ENCODE measurements at places on chromosomes 5 and 9.

DNA sequence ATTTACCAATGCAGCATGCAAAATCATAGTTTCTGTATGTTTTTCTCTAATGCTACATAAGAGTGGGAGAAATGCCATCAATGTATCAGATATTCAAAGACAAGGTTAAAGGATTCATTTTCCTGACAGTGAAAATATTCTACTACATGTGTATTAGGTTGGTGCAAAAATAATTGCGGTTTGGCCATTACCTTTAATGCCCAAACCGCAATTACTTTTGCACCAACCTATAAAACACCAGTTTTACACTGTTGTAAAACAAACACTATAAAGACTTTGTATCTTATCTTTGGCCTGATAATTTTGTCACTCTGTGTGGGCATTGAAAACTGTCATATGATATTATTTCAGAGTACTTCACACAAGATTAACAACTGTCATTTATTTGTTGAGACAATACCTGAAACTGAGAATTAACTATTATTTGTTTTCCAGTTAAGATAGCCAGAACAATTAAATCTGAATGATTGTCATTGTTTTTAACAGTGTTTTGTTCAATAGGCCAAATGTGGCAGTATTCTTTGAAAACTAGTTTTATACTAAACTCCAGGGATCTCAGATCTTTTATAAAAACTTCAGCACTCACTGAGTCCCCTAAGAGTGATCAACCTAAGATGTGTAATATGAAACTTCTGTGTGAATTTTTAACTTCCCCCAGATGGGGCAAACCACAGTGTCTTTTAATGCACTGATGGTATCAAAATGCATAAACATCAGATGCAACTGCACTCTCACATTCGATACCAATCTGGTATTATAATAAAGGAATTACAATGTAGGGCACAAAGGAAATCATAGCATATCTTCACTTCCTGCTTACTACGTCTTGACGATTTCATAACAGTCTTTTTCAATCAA lies 53.8 kb upstream of the FBN2 start:
- DNase-seq = no peak

DNA sequence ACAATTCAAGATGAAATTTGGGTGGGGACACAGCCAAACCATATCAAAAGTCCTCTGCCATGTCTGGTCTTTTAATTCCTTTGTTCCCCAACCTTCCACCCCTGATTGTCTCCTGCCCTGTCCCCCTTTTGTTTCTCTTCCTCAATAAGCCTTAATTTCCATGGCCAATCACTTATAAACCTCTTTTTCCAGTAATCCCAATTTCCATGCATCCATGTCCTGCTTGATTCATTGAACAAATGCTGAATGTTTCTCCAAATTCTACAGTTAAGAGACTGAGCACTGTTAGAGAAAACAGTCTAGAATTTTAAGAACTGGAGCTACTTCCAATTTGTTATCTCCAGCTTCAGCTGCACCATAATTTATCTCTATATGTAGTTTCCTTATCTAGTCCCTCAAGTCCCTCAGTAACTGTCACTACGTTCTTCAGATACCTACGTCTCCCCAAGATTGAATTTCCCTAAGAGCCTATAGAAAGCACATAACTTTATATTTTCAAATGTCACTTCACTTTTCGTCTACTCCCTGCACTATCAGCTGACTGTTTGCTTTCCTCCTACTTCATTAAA lies 34.2 kb downstream of the TARS1 start:
- DNase-seq = no peak

- DNase-seq = no peak
Observed at GRCh38 chr5:116686438-116686837, 111.8 kb upstream of the SEMA6A start.

DNA sequence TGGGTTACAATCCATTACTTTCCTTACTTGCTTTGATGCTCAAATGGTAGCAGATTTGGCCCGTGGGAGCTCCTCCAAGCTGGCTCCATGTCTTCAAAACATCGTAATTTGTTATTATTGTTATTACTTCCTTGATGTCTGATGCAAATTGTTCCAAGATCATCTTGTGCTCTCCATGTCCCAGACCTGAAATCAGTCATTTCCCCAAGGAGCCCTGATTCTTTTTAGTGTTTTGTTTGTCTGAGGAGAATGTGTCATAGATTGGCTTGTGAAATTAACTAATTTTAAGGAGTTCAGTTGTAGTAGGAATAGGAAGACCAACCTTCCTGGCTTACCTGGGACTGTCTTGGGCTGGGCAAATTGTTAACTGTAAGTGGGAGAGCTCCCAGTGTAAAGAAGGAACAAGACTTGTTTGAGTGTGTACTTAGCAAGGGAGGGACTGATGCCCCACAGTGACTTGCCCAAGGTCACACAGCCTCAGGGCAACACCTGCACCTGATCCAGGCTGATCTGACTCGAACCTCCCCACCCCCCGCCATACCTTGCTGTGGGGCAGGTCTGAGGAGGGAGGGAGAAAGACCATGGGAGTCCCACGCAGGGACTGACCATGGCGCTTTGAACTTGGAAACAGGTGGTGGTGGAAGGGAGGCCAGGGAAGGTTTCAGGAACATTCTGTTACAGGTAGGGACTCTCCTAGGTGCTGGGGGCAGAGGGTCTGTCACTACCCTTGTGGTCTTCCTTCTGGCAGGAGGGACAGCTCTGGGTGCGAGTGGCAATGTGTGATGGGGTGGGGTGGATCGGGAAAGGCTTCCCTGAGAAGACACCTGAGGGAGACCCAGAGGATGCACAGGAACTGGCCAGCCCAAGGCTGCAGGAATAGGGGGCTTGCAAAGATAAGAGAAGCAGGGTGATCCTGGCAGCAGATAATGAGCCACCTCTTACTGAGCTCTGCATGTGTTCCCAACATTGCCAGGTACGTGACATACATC lies 2.7 kb upstream of the BICD2 start:
- DNase-seq = no peak

DNA sequence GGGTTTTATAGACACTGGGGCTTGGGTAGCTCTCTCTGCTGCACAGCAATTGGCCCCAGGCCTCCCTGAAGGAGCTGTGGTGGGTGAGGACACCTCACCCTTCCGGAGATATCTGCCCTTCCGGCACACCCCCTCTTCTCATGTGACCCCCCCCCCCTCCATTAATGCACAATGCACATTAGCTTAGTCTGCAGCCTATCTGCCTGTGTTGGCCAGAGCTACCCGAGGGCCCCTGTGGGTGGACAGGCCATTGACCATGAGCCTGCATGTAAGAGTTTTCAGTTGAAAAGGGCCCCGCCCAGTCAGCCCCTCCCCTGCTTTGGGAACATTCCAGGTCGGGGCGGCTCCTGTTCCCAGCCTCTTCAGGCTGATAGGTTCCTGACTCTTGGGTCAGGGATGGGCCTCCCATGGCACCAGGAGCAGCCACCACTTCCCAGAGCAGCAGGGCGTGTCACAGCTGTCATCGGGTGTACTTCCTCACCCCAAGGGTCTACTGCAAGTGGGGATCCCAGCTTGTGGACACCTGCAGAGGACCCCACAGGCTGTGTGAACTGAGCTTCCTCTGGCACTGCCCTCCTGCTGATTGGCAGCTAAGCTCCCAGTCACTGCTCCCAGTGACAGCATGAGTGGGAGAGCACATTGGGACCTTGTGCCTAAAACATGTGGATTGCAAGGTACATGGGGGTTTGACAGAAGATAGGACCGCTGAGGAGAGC lies 17.8 kb downstream of the PHF2 start:
- DNase-seq = no peak

DNA sequence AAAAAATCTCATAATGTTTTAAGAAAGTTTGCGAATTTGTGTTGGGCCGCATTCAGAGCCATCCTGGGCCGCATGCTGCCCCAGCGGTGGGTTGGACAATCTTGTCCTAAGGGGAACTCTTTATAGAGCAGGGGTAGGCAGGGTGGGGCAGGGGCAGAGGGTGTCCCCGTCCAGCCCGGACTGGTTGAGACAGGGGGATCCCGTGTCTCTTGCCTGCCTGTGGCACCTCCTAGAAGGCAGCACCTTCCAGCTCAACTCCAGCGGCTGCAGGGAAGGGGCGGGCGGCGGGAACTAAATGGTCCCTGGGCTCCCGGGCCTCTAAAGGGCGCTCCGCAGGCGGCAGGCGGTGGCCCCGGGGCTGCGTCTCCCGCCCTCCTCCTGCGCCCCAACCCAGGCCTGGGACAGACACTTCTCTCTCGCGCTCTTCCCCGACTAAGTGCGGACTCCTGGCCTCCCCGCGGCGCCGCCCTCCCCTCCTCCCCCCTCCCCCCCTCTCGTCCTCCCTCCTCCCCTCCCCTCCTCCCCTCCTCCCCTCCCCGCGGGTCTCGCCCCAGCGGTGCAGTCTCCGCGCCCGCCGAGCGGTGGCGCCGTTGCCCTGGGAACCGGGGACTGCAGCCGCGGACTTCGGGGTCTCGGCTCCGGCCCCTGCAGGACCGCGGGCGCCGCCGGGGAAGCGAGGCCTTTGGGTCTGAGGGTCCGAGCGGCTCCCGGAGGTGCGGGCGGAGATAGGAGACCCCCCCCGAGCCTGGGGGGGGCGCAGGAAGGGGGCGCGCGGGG lies 132.6 kb downstream of the MRPL36 start:
- no peak for DNase-seq

DNA sequence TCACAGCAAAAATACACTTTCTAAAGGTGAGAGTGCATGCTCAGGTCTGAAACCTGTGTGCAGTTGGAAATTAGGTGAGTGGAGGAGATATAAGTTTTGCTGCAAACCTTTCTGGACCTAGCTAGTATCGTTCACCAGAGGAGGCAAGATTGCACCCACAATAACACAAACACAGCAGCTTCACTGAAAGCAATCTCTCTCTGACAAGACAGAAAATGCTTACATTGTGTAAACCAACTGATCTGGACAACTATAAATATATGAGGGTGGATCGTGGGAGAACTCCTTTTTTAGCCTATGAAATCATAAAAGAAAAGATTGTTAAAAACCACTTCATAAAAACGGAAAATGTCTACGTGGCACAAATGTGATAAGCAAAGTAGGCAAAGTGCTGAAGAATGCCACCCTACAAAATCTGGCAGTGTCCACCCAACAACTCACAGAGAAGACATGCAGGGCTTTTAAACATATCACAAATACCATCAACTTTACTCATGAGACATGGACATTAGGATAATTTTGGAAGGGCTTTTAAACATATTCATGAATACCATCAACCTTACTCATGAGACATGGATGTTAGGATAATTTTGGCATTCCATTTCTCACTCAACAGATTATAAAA lies 134.3 kb downstream of the CDH18 start:
- DNase-seq = no peak
